GOT3 (cell line): ENCODE measurements at places on chromosomes 4 and X.

DNA sequence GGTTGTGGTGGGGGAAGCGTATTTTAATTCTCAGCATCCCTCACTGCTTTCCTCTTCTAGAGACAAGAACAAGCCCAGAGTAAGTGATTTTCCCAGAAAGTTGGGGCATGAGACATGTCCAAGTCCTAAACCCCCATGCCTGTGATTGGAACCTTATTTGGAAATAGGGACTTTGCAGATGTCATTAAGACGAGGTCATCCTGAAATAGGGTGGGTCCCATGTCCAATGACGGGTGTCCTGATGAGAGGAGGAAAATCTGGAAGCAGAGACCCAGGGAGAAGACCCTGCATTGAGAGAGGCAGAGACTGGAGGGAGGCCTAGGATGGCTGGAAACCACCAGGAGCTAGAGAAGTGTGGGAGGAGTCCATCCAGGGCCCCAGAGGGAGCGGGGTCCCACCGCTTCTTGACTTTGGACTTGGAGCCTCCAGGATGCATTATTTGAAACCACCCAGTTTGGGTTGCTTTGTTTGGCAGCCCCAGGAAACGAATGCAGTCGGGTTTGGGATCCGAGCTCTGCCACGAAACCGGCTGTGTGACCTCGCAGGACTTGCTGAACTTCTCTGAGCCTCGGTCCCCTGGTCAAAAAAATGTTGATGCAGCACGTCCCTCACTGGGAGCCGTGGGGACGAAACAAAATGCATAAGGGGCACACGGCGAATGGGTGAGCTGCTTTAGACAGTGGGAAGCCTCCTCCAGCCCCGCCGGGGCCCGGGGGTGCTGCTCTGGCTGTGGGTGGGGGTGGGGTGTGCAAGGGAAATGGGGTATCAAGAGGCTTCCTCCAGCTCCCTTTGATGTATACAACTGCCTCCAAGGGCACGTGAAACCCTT is 113.9 kb downstream of the CPZ start:
- no peak for DNase-seq

DNA sequence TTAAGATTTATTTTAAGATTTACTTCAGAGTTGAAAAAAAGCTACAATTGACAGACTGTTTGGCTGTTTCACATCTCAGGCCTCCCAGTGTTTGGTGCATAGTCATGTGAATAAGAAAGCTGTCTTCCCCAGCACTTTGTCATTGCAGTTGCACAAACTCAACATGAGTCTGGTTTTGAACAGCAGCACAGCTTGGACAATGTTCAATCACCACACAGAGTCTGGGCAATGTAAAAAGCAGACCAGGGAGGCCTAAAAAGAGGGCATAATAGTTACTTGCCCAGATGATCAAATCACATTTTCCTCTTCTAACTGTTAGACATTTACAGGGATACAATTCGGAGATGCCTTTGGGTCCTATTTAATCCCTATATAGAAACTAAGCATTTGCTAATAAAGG is 1055.0 kb downstream of the RPA4 start:
- DNase-seq: no peak

GRCh38 chr4:14023036-14023435 is 395.5 kb upstream of the BOD1L1 start:
- peak; percentile 5 for DNase-seq

GRCh38 chr4:70915036-70915815 is 13.1 kb downstream of the MOB1B start:
- no peak for DNase-seq

- no peak for DNase-seq
Observed at GRCh38 chr4:956531-957230, 16.7 kb downstream of the DGKQ start.

DNA sequence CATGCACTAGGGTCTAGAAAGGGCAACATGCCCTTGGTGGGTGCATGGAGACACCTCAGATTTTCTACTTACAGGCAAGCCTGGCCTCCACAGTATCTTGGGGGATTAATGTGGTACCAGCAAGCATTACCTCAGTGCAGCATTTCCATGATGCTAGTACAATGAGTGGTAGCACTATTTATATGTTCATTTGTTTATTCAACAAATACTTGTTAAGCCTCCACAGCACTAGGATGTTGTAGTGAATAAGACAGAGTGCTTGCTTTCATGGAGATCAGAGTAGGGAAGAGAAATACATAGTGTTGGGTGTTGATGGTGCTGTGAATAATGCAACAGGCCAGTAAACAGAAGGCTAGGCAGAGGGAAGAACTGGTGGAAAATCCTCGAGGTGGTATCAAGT is 133.4 kb downstream of the KLHL8 start:
- DNase-seq: no peak

DNA sequence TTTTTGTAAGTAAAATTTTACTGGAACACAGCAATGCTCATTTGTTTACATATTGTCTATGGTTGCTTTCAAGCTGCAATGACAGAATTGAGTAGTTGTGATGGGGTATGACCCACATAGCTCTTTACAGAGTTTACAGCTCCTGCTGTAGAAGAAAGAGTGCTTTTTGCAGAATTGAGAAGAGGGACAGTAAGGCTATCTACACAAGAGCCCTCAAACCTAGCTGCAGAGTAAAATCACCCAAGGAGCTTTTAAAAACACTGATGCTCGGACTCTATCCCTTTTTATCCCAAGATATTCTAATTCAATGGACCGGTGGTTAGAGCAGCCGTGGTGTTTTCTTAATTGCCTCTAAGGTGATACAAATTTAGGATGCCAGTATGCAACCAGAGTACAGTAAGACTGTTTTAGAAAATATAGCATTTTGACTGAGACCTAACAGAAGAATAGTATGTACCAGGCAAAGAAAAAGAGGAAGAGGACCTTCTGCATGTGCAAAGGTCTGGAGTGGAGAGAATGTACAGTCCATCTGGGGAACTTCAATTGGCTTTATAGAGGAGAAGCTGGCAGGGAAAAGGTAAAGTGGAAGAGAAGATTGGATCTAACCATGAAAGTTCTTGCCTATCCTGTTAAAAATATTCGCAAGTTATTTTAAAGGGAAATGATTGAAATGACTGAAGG is 663.6 kb upstream of the CPEB2 start:
- DNase-seq: no peak

DNA sequence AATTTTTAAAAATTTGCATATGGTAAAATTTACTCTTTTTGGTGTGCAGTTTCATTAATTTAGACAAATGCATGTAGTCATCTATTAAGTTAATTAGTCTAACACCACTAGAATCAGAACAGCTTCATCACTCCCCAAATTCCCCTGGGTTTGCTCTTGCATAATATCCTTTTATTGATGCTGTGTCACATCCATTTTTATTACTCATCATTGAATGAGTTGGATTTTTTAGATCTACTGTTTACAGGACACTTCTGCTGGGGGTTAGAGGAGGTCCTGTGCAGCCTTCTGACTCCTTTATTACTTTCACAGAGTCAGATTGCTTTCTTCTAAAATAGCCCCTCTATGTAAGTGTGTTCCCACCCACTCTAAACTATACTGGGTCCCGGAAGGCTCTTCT is 65.9 kb downstream of the MTHFD2L start:
- peak; percentile 1 for DNase-seq

- DNase-seq: no peak
Observed at GRCh38 chrX:150607201-150607600, 38.8 kb downstream of the MTM1 start.

DNA sequence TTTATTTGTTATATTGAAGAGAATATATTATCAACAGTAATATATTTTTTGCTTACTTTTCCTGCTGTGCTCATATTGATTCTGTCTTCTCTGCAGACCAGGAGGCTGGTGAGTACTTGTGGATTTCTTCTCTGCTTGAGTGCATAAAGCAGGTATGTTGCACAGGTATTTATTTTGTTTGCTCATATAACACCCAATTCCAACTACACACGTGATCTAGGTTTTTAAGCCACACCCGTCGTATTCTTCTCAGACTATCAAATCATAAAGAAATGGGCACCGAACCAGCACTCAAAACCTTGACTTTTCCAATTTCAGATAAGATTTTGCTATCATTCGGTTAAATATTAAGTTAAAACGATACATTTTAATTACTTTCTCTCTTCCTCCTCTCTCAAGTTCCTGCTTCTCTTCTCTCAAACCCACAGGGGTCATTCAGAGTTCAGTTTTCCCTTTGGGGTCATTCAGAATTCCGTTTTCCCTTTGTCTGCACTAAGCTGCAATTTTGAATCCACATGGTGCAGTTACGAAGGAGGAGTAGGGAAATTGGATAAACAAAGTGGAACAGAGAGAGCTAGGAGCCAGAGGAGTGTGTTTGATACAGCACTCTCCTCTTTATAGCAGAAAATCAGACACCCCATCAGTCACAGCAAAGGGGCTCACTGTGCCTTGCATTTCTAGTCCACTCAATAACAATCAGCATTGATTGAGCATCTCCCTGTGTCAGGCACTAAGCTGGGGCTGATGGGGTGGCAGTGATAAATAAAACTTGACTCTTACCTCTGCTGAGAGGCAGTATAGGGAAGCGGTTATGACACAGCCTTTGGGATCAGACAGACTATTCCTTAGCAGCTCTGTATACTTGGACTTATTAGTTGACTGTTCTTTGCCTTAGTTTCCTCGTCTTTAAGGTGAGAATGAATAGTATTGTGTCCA is at the start of gene ADH1C:
Gene ADH1C, minus strand, starts transcription at position 145 of the 936 bp plus-strand sequence. Its CDS starts 71 bp downstream, at position 74.
- no peak for DNase-seq

DNA sequence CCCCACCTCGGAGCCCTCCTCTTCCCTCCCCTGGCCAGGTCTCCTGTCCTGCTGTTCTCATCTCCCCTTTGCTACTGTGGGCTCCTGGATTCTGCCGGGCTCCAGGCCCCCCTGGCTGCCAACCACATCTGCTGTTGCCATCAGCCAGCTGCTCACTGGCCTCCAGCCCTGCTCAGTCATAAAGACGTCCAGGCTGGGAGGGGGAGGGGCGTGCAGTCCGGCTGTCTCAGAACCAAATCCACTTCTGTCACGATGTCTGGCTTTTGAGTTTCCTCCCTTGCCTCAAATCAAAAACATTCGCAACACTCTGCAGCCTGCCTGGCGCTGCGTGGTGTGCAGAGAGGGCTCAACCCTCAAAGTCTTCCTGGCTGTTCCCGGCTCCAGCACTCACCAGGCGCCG is 7.1 kb downstream of the RASL11B start:
- DNase-seq: no peak

GRCh38 chrX:112025753-112026152 is 56.8 kb downstream of the TRPC5 start:
- no peak for DNase-seq

DNA sequence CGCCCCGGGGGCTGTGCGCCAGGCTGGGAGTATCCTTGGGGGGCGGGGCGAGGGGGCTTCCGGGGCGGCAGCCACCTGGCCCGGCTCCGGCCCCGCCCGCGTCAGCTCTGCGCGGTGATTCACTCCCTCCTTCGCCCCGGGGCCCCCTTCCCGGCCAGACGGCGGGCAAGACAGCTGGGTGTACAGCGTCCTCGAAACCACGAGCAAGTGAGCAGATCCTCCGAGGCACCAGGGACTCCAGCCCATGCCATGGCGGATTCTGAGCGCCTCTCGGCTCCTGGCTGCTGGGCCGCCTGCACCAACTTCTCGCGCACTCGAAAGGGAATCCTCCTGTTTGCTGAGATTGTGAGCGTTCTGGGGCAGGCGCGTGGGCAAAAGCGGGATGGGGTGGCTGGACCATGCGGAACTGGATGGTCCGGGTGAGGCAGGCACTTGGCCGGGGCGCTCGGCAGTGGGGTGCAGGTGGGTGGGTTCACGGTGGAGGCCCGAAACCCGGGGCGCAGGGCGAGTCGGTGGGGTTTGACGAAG is at the start of gene PLP2:
Gene PLP2, plus strand, starts transcription at position 147 of the 528 bp plus-strand sequence. Its CDS starts 103 bp downstream, at position 250.
- peak; percentile 21 for DNase-seq

- no peak for DNase-seq
Observed at GRCh38 chr4:73414936-73415271, 10.8 kb downstream of the ALB start.

GRCh38 chr4:107734120-107734519 is 14.1 kb upstream of the PAPSS1 start:
- no peak for DNase-seq

DNA sequence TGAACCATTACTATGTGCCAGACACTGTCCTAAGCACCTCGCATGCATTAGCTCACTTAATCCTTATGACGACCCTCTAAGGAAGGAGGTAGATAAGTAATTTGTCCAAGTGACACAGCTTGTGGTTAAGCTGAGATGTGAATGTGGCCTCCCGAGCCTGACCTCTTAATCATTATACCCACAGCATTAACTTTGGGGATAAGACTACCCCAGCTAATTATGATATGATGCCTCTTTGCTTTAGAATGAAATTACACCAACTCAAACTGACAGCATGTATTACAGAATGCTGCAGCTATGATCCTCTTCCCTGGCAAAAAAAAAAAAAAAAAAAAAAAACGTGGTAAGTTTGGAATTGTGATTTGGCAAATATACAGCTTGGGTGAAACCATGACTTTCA is 53.5 kb downstream of the APBB2 start:
- DNase-seq: no peak

GRCh38 chr4:39823191-39823590 is 125.3 kb downstream of the UBE2K start:
- DNase-seq: no peak

DNA sequence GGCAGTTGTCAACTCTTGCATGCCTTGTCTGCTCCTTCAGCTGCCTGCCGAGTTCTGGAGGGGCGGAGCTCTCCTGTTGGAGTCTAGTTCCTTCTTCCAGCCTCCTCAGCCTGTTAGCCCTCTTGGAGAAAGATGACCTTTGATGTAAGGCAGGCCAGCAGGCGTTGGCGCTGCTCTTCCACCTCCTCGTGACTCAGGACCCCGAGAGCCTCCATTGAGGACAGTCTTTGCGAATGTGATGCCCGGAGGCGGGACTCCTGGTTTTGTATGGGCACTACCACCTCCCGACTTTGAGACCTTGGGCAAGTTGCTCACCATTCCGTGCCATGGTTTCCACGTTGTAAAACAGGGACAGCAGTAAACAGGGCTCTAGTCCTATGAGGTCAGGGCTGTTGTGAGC is 108.3 kb downstream of the TENM3 start:
- no peak for DNase-seq

DNA sequence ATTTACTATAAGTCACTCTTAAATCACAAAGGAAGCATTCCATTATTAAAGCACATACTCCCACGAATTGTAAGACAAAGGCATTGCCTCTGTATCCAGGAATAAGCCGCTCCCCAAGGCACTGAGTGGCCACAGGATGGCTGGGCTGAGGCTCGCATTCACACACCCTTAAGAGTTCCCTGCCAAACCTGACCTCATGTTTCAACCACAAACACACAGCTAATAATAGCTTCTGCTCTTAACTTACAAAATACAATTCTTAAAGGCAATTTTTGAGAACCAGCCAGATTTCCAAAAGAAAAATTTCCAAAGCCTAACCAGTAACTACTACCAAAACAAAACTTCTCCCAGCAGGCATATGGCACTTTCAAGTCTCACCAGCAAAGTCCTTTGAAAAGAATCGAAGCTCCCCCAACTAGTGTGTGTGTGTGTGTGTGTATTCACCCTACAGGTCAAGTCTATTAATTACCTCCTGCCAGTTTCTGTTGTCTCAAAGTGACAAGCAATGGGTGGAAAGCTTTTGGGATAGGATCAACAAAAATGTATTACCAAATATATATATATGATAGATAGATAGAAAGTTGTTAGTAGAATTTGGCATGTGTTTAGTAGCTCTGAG is 36.0 kb downstream of the ARHGAP6 start:
- DNase-seq: no peak

GRCh38 chr4:177322266-177322665 is 12.6 kb downstream of the NEIL3 start:
- no peak for DNase-seq

- no peak for DNase-seq
Observed at GRCh38 chrX:152177052-152177451, 38.7 kb upstream of the MAGEA10 start.
